Ascending aorta (tissue), 2 donors: ENCODE measurements at places on chromosomes 11 and 22. TPM values are rescaled to one million over a fixed set of nuclear protein-coding genes. Genes with fewer than 3 reads are reported as not detected.

- H3K27ac ChIP-seq: no peak overlapping the region
- no peaks in the 10 kb centered on the region for H3K27me3 ChIP-seq
- DNase-seq: no peak
- no peaks in the 10 kb centered on the region for H3K4me1 ChIP-seq
Observed at GRCh38 chr11:111019451-111019850, 226.1 kb upstream of the POU2AF2 start.

GRCh38 chr11:112128483-112129121, 35.3 kb downstream of the IL18 start:
- no peak overlapping the region for H3K27ac ChIP-seq
- no peaks in the 10 kb centered on the region for H3K4me1 ChIP-seq
- no peaks in the 10 kb centered on the region for H3K36me3 ChIP-seq
- no peak overlapping the region for H3K4me3 ChIP-seq
- DNase-seq: peak; percentile 70
- no peaks in the 10 kb centered on the region for H3K27me3 ChIP-seq

GRCh38 chr11:34344768-34345539, 12.9 kb downstream of the ABTB2 start:
- no peaks in the 10 kb centered on the region for H3K27me3 ChIP-seq
- peak overlapping the region; percentile 78 for H3K27ac ChIP-seq
- no peak for DNase-seq
- no peaks in the 10 kb centered on the region for H3K36me3 ChIP-seq
- H3K4me3 ChIP-seq: no peak overlapping the region

DNA sequence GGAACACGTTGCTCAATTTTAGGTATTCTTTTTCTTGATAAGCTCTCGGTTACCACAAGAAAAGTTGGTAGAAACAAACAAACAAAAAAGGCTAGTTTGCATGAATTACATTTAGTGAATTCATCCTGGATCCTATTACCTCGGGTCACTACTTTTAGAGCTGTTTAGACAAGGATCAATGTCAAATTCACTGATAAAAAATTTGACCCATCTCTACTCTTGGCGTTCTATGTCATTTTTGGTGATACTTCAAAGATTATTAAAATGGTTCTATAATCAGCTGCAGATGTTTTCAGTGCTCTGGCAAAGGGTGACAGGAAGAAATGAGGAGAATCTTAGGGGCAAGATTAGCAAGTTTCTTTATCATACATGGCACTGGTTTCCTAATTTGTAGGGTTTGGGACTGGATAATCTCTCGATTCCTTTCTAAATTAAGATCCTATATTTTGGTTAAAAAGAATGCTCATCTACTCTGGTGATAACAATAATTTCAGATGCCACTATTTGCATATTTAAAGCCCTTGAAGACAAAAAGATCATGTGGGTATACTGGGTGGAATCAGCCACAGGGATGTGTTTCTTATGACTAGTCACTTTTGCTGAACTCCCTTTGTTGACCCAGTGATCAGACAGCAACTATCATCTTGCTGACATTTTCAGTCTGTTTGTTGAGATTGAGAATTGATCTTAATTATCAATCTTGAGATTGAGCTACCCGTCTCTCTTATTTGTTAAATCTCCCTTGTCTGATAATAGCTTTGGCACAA, 442.9 kb downstream of the AASDHPPT start:
- H3K4me1 ChIP-seq: no peaks in the 10 kb centered on the region
- no peaks in the 10 kb centered on the region for H3K36me3 ChIP-seq
- H3K4me3 ChIP-seq: no peak overlapping the region

DNA sequence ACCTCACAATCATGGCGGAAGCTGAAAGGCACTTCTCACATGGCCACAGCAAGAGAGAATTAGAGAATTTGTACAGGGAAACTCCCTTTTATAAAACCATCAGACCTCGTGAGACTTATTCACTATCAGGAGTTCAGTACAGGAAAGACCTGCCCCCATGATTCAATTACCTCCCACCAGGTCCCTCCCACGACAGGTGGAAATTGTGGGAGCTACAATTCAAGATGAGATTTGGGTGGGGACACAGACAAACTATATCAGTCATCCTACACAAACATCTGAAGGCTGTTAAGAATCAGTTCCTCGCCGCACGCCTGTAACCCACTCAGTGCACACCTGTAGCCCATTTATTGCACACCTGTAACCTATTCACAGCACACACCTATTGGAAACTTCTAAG, 39.8 kb downstream of the CHST1 start:
- H3K27ac ChIP-seq: no peak overlapping the region
- no peak for DNase-seq
- no peak overlapping the region for H3K4me3 ChIP-seq
- no peaks in the 10 kb centered on the region for H3K4me1 ChIP-seq

GRCh38 chr11:69969890-69970784, 108.0 kb upstream of the ANO1 start:
- no peaks in the 10 kb centered on the region for H3K36me3 ChIP-seq
- no peaks in the 10 kb centered on the region for H3K4me1 ChIP-seq
- no peak for DNase-seq

- H3K4me1 ChIP-seq: peaks cover 7% of the 10 kb centered on the region
- H3K27ac ChIP-seq: peak overlapping the region; percentile 56
- no peak overlapping the region for H3K4me3 ChIP-seq
Observed at GRCh38 chr11:11967669-11968510, 40.5 kb downstream of the DKK3 start.

DNA sequence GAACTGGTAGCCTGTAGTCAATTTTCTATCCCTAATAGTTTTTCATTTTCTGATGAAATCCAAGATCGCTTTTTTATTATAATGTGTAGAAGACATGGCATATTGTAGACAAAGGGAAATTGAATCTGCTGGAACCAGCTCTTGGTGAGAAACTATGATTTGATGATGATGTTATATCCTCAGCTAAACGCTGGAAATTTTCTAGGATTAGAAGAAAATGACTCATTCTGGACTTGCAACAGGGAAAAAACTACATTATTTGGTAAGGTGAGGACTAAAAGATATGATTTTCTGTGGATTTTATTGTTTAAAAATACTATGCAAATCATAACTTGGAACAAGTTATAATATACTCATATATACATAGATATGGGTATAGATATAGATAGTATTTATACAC, 14.1 kb upstream of the PGM2L1 start:
- no peak overlapping the region for H3K4me3 ChIP-seq
- H3K27ac ChIP-seq: no peak overlapping the region
- no peaks in the 10 kb centered on the region for H3K36me3 ChIP-seq
- DNase-seq: no peak

- no peak for DNase-seq
- no peaks in the 10 kb centered on the region for H3K36me3 ChIP-seq
- no peaks in the 10 kb centered on the region for H3K27me3 ChIP-seq
- H3K4me1 ChIP-seq: no peaks in the 10 kb centered on the region
- H3K27ac ChIP-seq: no peak overlapping the region
Observed at GRCh38 chr11:120524536-120525085, 13.1 kb downstream of the GRIK4 start.

DNA sequence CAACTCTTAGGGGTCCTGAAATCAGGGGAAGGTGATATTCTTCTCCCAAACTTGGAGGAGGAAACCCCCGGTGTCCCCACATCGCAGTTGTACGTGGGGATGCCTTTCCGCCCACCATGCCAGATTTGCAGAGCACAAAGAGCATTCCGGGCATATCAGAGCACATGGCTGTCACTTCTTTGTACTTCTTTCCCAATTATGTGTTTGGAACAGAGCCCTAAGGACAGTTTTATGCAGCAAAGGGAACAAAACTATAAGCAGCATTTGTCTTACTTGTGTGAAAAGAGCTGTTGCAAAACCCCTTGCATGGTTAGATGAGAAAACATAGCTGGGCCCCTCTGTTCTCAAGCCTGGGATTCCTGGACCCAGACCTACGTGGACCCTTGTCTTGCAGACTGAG, 41.2 kb downstream of the NTM start:
- no peaks in the 10 kb centered on the region for H3K27me3 ChIP-seq
- H3K36me3 ChIP-seq: no peaks in the 10 kb centered on the region
- no peak for DNase-seq
- no peaks in the 10 kb centered on the region for H3K4me1 ChIP-seq
- no peak overlapping the region for H3K27ac ChIP-seq

DNA sequence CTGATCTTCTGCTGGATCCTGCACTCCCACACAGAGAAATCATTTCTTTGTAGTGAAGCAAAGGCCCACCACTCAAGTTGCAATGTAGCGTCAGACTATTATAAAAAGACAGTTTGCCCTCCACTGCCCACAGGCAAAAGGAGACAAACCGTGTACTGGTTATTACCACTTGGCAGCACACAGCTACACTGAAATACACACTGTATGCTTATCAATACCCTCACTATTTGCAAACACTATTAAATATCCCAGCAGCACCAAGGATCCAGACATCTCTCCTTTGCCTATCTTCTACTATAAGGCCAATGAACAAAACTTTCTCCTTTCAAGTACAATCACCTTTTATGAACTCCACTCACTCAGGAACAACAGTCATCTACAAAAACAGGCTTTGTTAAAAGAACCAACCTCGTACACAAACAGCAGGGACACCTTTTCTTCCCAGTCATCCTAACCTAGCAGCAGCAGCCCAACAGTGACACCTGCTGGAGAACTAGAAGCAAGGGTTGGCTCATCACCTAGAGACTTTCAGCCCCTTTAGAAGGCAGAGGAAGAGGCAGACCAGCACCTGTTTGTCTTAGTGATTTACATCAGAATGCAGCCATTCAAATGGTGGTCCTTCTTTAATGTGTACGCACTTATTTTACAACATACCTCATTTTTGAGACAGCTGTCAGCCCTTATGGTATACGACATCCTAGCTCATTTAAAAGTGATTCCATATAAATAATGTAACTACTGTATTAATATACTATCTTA, 56.1 kb downstream of the AMBRA1 start:
- H3K4me1 ChIP-seq: no peaks in the 10 kb centered on the region
- DNase-seq: no peak
- no peak overlapping the region for H3K4me3 ChIP-seq
- no peak overlapping the region for H3K27ac ChIP-seq
- H3K36me3 ChIP-seq: peaks cover 29% of the 10 kb centered on the region

- H3K4me1 ChIP-seq: no peaks in the 10 kb centered on the region
- H3K27me3 ChIP-seq: no peaks in the 10 kb centered on the region
- no peak overlapping the region for H3K27ac ChIP-seq
- DNase-seq: no peak
- H3K4me3 ChIP-seq: no peak overlapping the region
Observed at GRCh38 chr11:134393638-134394037, 18.4 kb downstream of the B3GAT1 start.

DNA sequence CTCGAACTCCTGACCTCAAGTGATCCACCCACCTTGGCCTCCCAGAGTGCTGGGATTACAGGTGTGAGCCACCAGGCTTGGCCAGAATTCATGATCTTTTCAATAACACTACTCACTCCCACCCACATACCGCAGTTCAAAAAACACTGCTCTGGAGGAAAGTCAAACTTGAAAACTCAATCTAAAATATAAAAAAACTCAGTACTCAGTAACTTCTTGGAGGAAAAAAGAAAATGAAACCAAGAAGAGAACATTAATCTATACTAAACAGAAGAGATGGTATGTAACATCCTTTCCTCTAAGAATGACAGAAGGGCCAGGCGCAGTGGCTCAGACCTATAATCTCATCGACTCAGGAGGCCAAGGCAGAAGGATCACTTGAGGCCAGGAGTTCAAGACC, 58.3 kb downstream of the MRTFA start:
- no peaks in the 10 kb centered on the region for H3K36me3 ChIP-seq
- H3K27me3 ChIP-seq: no peaks in the 10 kb centered on the region
- no peaks in the 10 kb centered on the region for H3K4me1 ChIP-seq
- no peak overlapping the region for H3K4me3 ChIP-seq

GRCh38 chr11:117834838-117835443, 10.4 kb upstream of the FXYD2 start:
- H3K4me1 ChIP-seq: no peaks in the 10 kb centered on the region
- H3K27me3 ChIP-seq: no peaks in the 10 kb centered on the region
- DNase-seq: no peak
- H3K27ac ChIP-seq: no peak overlapping the region
- H3K36me3 ChIP-seq: no peaks in the 10 kb centered on the region
- H3K4me3 ChIP-seq: no peak overlapping the region

GRCh38 chr22:27513021-27513420, 288.5 kb downstream of the MN1 start:
- peaks cover 27% of the 10 kb centered on the region for H3K4me1 ChIP-seq
- peak overlapping the region; percentile 58 for H3K27ac ChIP-seq
- no peaks in the 10 kb centered on the region for H3K27me3 ChIP-seq
- H3K4me3 ChIP-seq: no peak overlapping the region

DNA sequence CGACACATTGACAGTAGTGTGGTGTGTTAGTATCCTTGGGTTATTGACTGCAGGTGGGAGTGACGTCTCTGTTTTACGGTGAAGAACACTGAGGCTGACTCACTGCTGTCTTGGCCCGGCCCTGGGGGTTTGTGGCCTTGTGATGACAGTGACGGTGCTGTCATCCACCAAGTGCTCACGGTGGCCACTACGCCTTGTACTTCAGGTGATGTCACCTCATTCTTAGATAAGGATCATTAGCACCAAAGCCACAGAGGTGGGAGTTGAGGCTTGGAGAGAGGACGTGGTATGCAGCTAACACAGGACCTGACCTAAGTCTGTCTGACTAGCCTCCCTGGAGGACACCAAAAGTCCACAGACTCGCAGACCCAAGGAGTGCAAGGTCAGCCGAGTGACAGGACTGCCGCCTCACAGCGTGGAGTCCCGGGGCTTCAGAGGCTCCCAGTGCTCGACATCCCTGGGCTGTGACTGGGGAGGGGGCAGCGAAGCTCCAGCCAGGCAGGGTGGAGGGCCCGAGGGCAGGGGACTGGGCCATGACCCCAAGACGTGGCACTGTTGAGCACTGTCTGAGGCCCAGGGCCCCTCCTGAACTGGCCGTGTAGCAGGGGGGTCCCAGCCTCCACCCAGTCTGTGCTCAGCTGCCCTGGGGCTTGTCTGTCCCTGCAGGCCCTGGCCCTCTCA, 56.5 kb downstream of the NAT10 start:
- no peak for DNase-seq
- peaks cover 27% of the 10 kb centered on the region for H3K36me3 ChIP-seq

- H3K36me3 ChIP-seq: no peaks in the 10 kb centered on the region
- H3K4me3 ChIP-seq: no peak overlapping the region
- no peak overlapping the region for H3K27ac ChIP-seq
- no peak for DNase-seq
- no peaks in the 10 kb centered on the region for H3K27me3 ChIP-seq
Observed at GRCh38 chr22:17217179-17217578, 2.1 kb downstream of the ADA2 start.

DNA sequence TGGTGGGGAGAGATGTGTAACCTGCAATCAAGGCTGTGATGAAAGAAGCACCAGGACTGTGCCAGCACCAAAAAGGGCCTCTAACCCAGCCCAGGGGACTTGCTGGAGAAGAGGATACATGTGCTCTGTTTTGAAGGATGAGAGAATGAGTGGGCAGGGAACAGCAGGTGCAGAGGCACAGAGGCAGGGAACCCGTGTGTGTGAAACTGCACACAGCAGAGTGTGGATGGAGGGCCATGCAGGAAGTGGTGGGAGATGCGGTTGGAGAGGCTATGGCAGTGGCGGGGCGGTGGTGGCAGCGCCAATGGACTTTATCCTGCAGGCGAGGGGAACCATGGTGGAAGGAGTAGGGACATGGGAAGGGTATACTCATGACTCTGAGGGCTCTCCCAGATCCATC, 25.2 kb upstream of the LRRC32 start:
- H3K27me3 ChIP-seq: no peaks in the 10 kb centered on the region
- no peak overlapping the region for H3K27ac ChIP-seq
- DNase-seq: no peak
- no peaks in the 10 kb centered on the region for H3K36me3 ChIP-seq
- H3K4me3 ChIP-seq: no peak overlapping the region

Gene SCO2
- not detected for total RNA-seq

Gene C22orf31
- not detected for total RNA-seq

Gene SERHL2
- total RNA-seq: 3.1 TPM

Gene SLC6A5
- total RNA-seq: not detected
